ENCODE measurements at places on chromosomes 5 and 9. TPM values are rescaled to one million over a fixed set of nuclear protein-coding genes. Genes with fewer than 3 reads are reported as not detected.

GRCh38 chr5:174151599-174152181 lies 106.2 kb downstream of the NSG2 start:
- no peak for DNase-seq

- DNase-seq, result no peak
These were observed 50.4 kb upstream of the FAM170A start for GRCh38 chr5:119578937-119579336.

GRCh38 chr5:53730943-53731342 lies 170.5 kb downstream of the NDUFS4 start:
- DNase-seq, result no peak

DNA sequence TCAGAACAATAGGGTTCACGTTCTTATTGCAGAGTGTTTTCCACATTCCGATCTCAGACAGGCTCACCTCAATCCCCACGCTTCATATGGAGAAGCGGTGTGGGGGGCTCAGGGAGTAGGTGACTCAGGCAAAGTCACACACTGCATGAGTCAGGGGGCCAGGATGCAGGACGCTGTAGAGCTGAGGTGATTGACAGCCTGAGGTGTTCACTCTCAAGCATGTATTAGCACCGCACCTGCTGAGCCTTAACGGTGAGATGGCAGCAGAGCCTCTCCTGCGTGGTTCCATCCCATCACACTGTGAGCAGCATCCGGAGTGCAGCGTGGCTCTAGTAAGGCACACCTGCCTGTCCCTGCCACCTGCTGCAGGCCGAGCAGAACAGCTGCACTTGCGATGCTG lies 194.0 kb downstream of the IRX2 start:
- no peak for DNase-seq

Gene SPTLC1
- polyA plus RNA-seq, result 41.0 TPM

- no peak for DNase-seq
These were observed 41.1 kb upstream of the NEK6 start for GRCh38 chr9:124216474-124217176.

Gene SLC46A2
- polyA plus RNA-seq, result 0.10 TPM

DNA sequence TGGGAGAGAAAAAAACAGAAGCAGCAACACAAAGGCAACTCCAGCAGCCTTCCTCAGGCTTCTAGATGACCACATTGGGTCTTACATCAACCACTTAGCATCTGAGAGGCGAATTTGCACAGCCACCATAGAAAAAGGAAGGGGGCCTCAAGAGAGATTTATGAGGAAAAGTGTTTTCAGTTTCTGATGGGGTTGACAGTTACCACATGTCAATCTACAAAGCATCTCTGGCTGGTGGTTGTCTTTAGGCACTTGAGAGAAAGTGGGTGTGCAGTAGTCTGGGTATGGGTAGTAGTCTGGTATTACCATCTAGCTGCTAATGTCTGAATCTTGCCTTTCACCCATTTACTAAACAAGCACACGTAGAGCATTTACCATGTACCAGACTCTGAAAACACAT lies 137.5 kb downstream of the BAAT start:
- no peak for DNase-seq

Gene NEUROG1
- not detected for polyA plus RNA-seq

Gene DRD1
- polyA plus RNA-seq, result not detected

DNA sequence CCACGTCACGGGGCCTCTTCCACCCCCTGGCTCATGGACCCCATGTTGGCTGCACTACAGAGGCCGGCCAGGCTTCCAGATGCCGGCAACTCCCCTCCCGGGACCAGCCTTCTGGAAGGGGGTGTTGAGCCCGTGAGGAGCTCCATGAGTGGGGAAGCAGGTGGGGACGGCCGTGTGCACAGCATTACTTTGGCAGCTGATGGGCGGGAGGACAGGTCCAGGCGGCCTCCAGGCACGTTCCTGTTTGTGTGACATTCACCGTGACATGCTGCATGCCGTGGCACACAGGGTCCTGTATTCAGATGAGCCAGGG lies 29.1 kb upstream of the ABO start:
- no peak for DNase-seq

- DNase-seq, result no peak
These were observed 121.3 kb upstream of the KLF9 start for GRCh38 chr9:70535546-70536323.

Gene PLPP7
- 45.7 TPM for polyA plus RNA-seq

Gene NPDC1
- 40.9 TPM for polyA plus RNA-seq

Gene IFNA21
- not detected for polyA plus RNA-seq

DNA sequence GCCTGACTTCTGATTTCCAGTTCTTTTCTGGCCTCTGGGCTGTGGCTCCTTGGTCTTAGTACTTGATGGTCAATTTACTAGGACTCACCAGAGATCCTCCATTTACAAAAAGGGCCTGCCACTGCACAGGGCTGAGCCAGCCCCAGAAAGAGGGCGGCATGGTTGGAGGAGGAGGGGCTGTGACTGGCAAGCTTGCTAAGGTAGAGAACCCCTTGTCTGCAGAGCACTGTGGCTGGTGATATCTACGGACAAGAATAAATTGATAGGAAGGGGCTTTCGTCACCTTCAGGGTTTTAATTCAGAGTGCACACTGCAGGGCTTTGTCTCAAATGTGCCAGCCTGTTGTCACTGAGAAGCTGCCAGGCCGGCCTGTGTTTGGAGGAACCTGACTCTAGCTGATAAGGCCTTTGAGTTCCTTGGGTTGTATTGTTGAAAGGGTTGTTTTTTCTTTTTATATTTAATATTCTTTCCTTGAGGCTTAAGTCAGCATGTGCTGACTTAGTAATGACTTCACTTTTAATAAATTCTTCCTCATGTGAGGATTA lies 15.1 kb downstream of the SLC22A5 start:
- no peak for DNase-seq

GRCh38 chr9:136700959-136701667 lies 11.3 kb upstream of the DIPK1B start:
- no peak for DNase-seq

GRCh38 chr5:58771796-58772195 lies 188.9 kb downstream of the RAB3C start:
- no peak for DNase-seq

GRCh38 chr9:105243015-105243686 lies 1.3 kb upstream of the SLC44A1 start:
- no peak for DNase-seq

Gene FAM200C
- 10.9 TPM for polyA plus RNA-seq

Gene IQGAP2
- polyA plus RNA-seq, result 8.2 TPM

- no peak for DNase-seq
These were observed 30.8 kb downstream of the ARHGAP26 start for GRCh38 chr5:142800776-142801494.

DNA sequence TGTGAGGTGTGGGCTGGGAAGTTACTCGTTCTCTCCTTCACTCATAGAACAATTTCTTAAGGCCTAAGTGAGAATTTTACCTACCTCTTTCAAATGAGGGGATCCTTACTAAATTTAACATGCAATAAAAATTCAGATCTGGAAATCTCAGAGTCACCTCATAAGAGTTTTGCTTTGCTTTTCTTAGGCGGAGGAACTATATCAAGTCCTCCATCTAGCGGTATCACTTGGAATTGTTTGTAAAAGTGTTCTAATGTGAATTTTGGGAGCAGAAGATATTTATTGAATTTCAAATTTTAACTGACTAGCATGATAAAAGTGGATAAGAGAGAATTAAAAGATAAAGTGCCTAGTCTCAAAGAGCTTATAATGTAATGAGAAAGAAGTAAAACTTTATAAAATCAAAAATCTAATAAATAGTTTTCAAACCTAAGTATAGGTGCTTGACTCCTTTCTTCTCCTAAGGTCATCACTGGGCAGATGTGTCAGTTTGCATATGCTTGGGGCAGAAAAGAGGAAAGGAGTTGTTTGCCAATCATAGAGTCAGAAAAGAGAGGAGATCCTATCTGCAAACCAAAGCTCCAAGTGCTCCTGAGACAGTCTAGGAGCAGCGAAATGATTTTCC lies 145.7 kb upstream of the DAB2 start:
- DNase-seq, result peak; percentile 41

- no peak for DNase-seq
These were observed 123.7 kb upstream of the CPEB4 start for GRCh38 chr5:173764332-173765028.

GRCh38 chr5:155148694-155149093 lies 135.1 kb downstream of the KIF4B start:
- DNase-seq, result no peak

Gene SLC12A7
- polyA plus RNA-seq, result 8.0 TPM

Gene FOXD4L4
- not detected for polyA plus RNA-seq

Gene LCN10
- 20.2 TPM for polyA plus RNA-seq

- DNase-seq, result no peak
These were observed 31.4 kb downstream of the ANKRD33B start for GRCh38 chr5:10595293-10595671.

DNA sequence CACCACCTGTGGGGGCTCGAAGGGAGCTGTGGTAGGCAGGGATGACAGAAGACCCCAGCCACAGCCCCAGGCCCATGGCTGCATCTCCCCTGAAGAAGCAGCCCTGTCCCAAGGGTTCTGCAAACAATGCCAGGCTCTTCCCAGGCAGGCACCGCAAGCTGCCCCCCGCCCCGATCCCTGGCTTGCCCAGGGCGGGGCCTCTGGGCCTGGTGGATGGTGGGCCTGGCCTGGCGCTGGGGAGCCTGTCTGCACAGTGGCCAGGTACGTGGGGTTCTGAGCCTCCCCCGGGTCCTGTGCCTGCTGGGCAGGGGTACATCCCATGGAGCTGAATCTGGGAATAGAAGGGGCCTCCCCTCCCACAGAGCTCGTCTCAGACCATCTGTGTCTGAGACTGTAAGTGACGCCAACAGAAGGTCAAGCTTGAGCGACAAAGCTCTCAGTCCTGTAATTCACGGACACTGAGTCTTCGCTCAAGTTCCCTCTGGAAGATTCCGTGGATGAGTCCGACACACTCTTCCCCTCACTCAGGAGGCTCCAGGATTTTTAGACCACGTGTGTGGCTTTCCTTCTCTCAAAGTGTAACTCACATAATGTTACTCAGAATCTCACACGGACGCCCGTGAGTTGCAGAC lies 4.4 kb upstream of the SLC12A7 start:
- no peak for DNase-seq

DNA sequence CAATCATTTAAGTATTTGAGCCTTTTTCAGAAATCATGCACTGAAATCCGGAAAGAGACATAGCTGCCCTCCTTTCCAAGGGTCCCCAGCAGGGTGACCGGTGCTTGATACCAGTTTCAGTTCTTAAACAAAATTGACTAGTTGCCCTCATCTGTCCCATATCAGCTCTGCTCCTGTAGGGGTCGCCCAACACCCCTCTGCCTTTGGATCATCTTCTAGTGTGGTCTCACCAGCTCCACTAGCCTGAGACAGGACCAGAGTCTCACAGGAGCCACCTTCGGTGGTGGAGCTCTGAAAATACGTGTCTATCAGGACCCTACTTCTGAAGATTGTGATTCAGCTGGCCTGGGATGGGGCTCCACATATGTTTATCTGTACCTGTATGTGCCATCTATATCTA lies 428.2 kb downstream of the ENC1 start:
- no peak for DNase-seq

DNA sequence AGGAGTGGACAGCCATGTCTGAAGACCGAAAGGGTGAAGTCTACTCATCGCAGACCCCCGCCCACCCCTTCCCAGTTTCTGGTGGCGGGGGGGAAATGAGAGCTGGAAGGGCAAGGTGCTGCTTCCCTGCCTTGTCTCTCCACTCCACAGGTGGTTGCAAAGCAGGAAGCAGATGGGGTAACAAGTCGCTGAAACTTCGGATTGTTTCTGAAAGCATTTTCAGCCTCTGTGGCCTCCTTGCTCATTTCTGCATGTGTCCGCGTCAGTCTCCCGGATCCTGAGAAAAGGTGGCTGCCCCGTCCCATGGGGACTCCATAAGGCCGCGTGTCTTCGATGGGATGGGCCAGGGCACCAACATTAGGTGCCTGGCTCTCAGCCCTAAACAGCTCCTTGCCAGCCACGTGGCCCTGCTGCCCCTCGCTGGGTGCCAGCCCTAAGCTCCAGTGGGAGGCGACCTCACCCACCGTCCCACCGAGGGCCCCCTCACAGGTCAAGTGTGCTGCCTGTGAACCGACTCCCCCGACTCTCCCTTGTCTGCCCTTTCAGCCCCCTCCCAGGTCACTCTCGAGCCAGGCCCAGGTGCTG lies 971 bp downstream of the PHYKPL start:
- no peak for DNase-seq

GRCh38 chr9:137286975-137287383 lies 9.5 kb downstream of the TOR4A start:
- DNase-seq, result no peak

- no peak for DNase-seq
These were observed 456.8 kb downstream of the DMAC1 start for GRCh38 chr9:7342736-7343135.

Gene STPG3
- polyA plus RNA-seq, result 0.18 TPM

DNA sequence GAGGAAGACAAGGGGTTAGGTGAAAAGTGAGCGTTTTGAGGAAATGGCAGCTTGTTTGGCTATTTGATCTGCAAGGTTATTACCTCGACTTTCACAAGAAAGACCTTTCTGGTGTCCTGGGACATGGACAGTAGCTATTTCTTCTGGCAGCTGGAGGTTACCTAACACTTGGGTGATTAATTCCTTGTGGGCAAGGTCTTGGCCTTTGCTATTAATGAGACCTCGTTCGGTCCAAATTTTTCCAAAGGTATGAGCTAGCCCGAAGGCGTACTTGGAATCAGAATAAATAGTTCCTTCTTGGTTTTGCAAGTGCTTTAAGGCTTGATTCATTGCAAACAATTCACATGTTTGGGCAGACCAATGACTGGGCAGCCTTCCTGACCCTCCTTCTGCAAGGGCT lies 4.9 kb downstream of the GTF3C5 start:
- DNase-seq, result no peak

Gene PPIC
- 28.0 TPM for polyA plus RNA-seq

- DNase-seq, result no peak
These were observed 138.2 kb upstream of the OSMR start for GRCh38 chr5:38707352-38708210.

Gene PCDHGA2
- polyA plus RNA-seq, result 2.1 TPM

Gene SET
- polyA plus RNA-seq, result 294 TPM

GRCh38 chr9:136048560-136049411 lies 46.3 kb downstream of the NACC2 start:
- DNase-seq, result no peak

GRCh38 chr5:91020065-91020800 lies 362.9 kb downstream of the ARRDC3 start:
- DNase-seq, result no peak

Gene ARL14EPL
- polyA plus RNA-seq, result not detected

- no peak for DNase-seq
These were observed 312.2 kb downstream of the SPOCK1 start for GRCh38 chr5:137186759-137187461.

Gene MAP3K1
- polyA plus RNA-seq, result 11.0 TPM

Gene SMIM33
- not detected for polyA plus RNA-seq

GRCh38 chr9:111094958-111095357 lies 56.7 kb upstream of the LPAR1 start:
- DNase-seq, result no peak
